ENCODE measurements at places on chromosomes 13 and 19. TPM values are rescaled to one million over a fixed set of nuclear protein-coding genes. Genes with fewer than 3 reads are reported as not detected.

The ZNF439 gene
- total RNA-seq = 10.1 TPM

The LIPE gene
- total RNA-seq = 53.8 TPM

The ZNF579 gene
- 9.3 TPM for total RNA-seq

DNA sequence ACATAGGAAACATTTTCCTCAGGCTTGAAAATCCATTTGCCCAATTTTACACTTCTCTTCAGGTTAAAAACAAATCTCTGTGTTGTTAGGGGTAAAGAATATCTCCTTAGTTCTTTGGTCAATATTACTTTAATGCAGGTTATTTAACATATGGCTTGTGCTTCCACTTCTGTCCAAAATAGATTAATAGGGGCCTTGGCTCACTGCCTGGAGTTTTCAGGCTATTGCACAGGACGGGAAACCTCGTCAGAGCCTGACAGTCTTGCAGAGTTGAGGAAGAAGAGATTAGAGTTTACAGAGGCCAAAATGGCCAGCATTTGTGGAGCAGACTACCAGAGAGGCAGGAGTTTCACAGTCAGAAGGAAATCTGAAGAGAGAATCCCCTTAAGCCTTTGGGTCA is 863.9 kb upstream of the GPC6 start:
- H3K27me3 ChIP-seq = no peaks in the 10 kb centered on the region
- DNase-seq = no peak
- H3K4me1 ChIP-seq = no peaks in the 10 kb centered on the region
- no peak overlapping the region for H3K4me3 ChIP-seq
- H3K36me3 ChIP-seq = no peaks in the 10 kb centered on the region

DNA sequence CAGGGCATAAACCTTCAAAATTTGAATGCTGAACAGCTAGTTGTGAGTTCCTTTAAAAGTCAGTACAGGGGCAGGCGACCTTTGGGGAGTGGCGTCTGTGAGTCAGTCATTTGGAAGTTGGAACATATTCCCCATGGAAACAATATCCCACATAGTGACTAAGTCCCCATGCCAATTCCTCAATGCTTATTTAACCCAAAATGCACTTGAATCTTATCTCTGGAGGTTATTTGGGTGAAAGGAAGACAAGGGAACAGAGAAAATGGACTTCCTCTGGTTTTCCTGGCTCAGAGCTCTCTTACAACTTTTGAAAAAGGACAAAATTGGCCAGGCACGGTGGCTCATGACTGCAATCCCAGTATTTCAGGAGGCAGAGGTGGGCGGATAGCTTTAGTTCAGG is 479.2 kb upstream of the NBEA start:
- H3K4me1 ChIP-seq = no peaks in the 10 kb centered on the region
- no peaks in the 10 kb centered on the region for H3K27me3 ChIP-seq

- H3K27me3 ChIP-seq = no peaks in the 10 kb centered on the region
- no peaks in the 10 kb centered on the region for H3K4me1 ChIP-seq
- DNase-seq = no peak
- no peak overlapping the region for H3K4me3 ChIP-seq
- H3K27ac ChIP-seq = no peak overlapping the region
Measured at GRCh38 chr19:30419568-30420180, 47.5 kb downstream of the ZNF536 start.

DNA sequence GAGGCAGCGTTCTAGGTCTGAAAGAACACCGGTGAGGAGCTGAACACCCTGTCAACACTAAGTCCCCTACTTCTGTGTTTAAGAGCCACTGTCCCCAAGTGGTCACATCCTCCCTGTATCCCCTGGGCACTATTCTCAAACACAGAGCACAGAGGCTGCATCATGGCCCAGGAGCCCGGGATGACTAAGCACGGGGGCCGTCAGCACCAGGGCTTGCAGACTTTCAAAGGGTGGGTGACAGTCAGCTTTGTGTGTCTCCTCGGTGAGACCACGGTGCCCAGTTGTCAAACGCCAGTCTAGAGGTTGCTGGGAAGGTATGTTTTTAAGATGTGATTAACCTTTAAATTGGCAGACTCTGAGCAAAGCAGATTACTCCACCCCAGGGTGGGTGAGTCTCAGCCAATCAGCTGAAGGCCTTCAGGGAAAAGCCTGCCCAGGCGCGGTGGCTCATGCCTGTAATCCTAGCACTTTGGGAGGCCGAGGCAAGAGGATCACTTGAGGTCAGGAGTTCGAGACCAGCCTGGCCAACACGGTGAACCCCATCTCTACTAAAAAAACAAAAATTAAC is 8.0 kb downstream of the MAP2K2 start:
- H3K4me1 ChIP-seq = peaks cover 24% of the 10 kb centered on the region
- no peaks in the 10 kb centered on the region for H3K27me3 ChIP-seq

DNA sequence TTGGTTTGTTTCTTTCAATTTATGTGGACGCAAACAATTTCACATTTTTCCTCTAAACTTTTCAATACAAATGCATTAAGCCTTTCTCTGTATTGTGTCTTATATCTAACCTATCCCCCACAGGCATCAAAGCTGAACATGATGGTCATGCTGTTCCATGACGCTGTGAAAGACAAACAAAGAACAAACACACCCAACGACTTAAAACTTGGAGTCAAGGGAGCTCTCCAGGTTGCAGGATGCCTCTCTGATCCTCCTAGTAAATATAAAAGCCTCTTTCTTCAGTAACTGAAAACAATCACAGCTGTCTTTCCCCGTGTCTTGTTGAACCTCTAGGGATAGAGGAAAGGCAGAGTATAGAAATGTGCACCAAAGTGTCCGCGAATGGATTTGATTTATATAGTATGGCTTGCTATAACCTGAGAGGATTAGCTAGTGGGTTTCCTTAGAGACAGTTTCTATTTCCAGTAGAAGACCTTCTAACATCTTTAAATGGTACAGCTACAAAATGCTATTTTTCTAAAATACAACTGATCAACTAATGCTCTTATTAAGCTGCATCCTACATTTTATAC is 43.1 kb downstream of the PCDH9 start:
- DNase-seq = no peak
- no peaks in the 10 kb centered on the region for H3K4me1 ChIP-seq
- no peak overlapping the region for H3K27ac ChIP-seq
- H3K36me3 ChIP-seq = no peaks in the 10 kb centered on the region

The C1QTNF9B gene
- total RNA-seq = not detected

The DEDD2 gene
- 31.6 TPM for total RNA-seq
